ENCODE measurements at places on chromosomes 12 and 14.

DNA sequence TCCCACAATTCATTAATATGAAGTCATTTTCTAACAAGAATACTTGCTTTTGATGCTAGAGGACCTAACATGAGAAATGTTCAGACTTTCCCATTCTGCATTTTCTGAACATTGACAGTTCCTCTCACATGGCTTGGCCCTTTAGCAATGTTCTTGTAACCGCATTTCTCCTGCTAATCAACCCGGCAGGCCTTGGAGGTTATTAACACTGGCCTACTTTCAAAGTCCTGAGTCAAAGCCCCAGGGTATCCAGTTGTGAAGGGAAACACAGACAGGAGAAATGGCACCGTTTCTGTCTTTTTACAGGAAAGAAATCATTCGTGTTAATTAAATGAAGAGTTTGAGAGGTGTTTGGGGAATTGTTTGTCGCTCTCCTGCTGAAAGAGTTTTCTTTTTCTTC lies 446.5 kb upstream of the MIS18BP1 start:
- no peak overlapping the region for H3K27ac ChIP-seq
- H3K4me1 ChIP-seq = no peaks in the 10 kb centered on the region
- no peaks in the 10 kb centered on the region for H3K27me3 ChIP-seq
- H3K36me3 ChIP-seq = no peaks in the 10 kb centered on the region
- no peak for DNase-seq
- H3K4me3 ChIP-seq = no peak overlapping the region

DNA sequence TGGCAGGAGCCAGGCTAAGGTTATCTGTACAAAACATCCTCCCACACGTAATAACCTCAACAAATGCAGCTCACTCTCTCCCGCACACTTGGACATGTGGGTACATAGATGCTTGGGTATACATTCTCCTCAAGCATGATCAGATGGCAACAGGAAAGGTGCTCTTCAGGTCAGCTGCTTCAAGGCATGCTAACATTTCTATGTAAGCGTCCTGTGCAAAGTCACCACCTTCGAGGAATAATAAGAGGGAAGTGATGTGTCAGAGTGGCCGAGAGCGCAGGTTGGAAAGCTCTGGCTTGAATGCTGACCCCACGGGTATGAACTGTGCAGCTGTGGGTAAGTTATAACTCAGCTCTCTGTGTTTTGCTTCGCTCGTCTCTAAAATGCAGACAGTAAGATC lies 24.2 kb upstream of the SLC6A12 start:
- no peak overlapping the region for H3K27ac ChIP-seq
- H3K4me3 ChIP-seq = no peak overlapping the region
- DNase-seq = no peak
- no peaks in the 10 kb centered on the region for H3K27me3 ChIP-seq
- H3K4me1 ChIP-seq = no peaks in the 10 kb centered on the region

- no peaks in the 10 kb centered on the region for H3K36me3 ChIP-seq
- no peak overlapping the region for H3K27ac ChIP-seq
- H3K4me1 ChIP-seq = no peaks in the 10 kb centered on the region
- no peak for DNase-seq
- no peaks in the 10 kb centered on the region for H3K27me3 ChIP-seq
These were observed 316.8 kb downstream of the SNAPC1 start for GRCh38 chr14:62079038-62079437.

- H3K4me3 ChIP-seq = no peak overlapping the region
- H3K27me3 ChIP-seq = no peaks in the 10 kb centered on the region
- H3K27ac ChIP-seq = no peak overlapping the region
- H3K4me1 ChIP-seq = no peaks in the 10 kb centered on the region
These were observed 14.7 kb downstream of the SLC4A8 start for GRCh38 chr12:51439330-51439729.

DNA sequence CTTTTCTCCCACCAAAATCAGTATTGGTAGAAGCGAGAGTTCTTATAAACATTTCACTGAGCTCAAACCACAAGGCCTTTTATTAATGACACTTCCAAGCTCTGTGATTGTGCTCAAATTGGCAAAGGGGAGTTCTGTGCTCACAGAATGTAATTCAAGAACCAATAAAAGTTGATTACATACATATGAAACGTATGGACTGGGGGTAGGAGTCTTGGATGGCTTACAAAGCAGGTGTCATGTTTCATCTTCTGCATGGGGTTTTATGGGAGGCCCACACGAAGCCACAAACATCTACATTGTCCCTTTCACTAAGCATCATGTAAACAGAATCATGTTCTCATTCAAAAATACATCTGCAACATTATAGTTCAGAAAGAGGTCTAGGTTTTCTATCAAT lies 828.3 kb downstream of the VRK1 start:
- H3K36me3 ChIP-seq = no peaks in the 10 kb centered on the region
- no peak for DNase-seq
- no peaks in the 10 kb centered on the region for H3K4me1 ChIP-seq
- H3K27me3 ChIP-seq = no peaks in the 10 kb centered on the region
- H3K27ac ChIP-seq = no peak overlapping the region

DNA sequence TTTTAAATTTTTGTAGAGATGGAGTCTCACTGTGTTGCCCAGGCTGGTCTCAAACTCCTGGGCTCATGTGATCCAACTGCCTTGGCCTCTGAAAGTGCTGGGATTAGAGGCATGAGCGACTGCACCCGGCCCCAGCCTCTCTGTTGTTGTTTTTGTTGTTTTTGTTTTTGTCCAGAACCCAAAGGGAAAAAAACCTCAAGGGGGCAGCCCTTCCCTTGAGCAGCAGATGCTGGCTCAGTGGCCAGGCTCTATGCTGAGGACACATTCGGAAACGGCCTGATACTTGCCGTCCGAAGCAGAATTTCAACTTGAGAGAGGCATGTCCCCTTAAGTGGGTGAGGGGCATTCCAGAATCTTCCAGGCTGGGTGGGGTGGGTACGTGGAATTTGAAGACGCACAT lies 6.7 kb downstream of the MVK start:
- H3K4me3 ChIP-seq = no peak overlapping the region
- no peak overlapping the region for H3K27ac ChIP-seq
- H3K4me1 ChIP-seq = no peaks in the 10 kb centered on the region
- H3K36me3 ChIP-seq = peaks cover 76% of the 10 kb centered on the region
- no peaks in the 10 kb centered on the region for H3K27me3 ChIP-seq

DNA sequence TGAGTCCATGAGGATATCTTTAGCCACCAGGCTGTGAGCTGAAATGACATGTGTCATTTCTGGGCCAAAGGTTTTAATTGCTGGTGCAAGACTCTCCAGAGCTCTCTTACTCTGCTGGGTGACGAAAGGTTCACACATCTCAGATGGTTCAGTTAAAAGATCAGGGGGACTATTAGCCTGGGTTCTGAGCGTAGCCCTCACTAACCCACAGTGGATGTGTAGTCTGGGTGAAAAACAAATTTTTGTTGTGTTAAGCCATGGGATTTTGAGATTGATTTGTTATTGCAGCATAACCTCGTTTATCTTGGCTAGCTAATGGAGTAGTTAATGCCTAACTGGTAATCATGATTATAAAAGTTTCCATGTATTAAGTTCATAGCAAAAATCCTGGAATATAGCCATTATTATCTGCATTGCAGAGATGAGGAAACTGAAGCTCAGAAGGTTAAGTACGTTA lies 251.5 kb downstream of the RMST start:
- H3K27ac ChIP-seq = no peak overlapping the region
- H3K27me3 ChIP-seq = no peaks in the 10 kb centered on the region
- peak; percentile 84 for DNase-seq
- H3K36me3 ChIP-seq = no peaks in the 10 kb centered on the region
- H3K4me1 ChIP-seq = no peaks in the 10 kb centered on the region
- H3K4me3 ChIP-seq = no peak overlapping the region

- peaks cover 14% of the 10 kb centered on the region for H3K4me1 ChIP-seq
- no peak overlapping the region for H3K27ac ChIP-seq
- DNase-seq = peak; percentile 33
- no peaks in the 10 kb centered on the region for H3K36me3 ChIP-seq
- no peaks in the 10 kb centered on the region for H3K27me3 ChIP-seq
- H3K4me3 ChIP-seq = no peak overlapping the region
These were observed 486.2 kb downstream of the DIO2 start for GRCh38 chr14:79724934-79725717.

DNA sequence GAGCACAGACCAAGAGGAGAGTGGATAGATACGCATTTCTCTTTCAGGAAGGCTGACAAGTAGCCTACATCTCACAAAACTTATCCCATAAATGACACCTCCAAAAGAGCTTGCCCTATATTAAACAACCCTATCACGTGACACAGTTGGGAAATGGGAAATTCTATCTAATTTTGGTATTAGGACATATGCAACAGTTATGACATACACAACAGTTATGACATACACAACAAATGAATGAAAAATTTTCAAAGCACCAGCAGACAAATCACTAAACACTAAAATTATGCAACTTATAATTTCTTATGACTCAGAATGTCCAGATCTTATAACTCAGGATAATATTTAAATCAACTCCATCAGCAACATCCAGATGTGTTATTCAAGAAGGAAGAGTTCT lies 54.1 kb downstream of the DUSP16 start:
- H3K27ac ChIP-seq = no peak overlapping the region
- no peak for DNase-seq
- H3K4me1 ChIP-seq = peaks cover 24% of the 10 kb centered on the region

- H3K36me3 ChIP-seq = peaks cover 9% of the 10 kb centered on the region
- H3K27ac ChIP-seq = peak overlapping the region; percentile 69
- H3K4me3 ChIP-seq = no peak overlapping the region
- H3K27me3 ChIP-seq = no peaks in the 10 kb centered on the region
- DNase-seq = peak; percentile 73
- peaks cover 36% of the 10 kb centered on the region for H3K4me1 ChIP-seq
These were observed 64.9 kb downstream of the STXBP6 start for GRCh38 chr14:24984846-24985589.

GRCh38 chr12:56338308-56339157 lies at the start of gene IL23A:
Gene IL23A, plus strand, starts transcription at chr12:56338884. Its CDS starts 161 bp downstream, at chr12:56339045.
- H3K4me3 ChIP-seq = no peak within 1 kb of the TSS
- H3K27me3 ChIP-seq = no peaks in the 10 kb centered on the region
- DNase-seq = peak; percentile 17

DNA sequence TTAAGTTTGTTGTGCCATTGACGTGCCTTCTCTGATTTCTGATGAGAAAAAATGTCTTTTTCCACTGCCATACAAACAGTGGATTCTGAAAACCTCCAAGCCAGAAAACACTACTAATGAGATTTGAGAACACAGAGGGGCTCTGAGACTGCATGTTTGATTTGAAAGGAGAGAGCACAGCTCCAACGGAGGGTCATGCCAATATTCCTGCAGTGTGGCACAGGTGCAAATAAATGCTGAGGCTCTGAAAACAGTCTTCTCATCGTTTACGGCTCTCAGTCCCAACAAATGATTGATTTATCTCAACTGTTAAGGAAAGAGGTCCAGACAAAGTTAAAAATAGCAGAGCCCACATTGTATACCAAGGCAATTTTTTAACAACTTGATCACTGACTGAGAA lies 128.7 kb downstream of the KCNH5 start:
- H3K27me3 ChIP-seq = no peaks in the 10 kb centered on the region
- H3K4me3 ChIP-seq = no peak overlapping the region
- DNase-seq = no peak
- no peaks in the 10 kb centered on the region for H3K36me3 ChIP-seq
- H3K27ac ChIP-seq = no peak overlapping the region

- no peak overlapping the region for H3K27ac ChIP-seq
- no peaks in the 10 kb centered on the region for H3K27me3 ChIP-seq
- H3K4me3 ChIP-seq = no peak overlapping the region
- no peak for DNase-seq
These were observed 15.0 kb upstream of the LTBP2 start for GRCh38 chr14:74627076-74627475.

DNA sequence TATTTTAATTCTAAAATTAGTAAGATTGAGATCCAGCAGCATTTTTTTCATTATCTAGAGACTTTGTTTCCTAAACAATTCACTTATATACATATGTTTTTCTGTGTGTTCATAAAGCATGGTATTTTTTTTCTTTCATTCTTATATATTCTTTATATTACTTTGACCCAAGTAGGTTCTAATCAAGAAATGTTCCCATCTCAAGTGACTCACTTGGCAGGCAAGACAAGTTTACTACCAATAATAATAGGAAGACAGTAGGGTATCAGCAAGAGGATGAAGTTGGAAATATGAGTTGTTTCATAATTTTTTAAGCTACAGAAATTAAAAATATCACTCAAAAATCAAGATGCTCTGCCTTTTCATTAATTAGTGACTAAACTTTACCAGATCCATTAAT lies 613.4 kb upstream of the ATP2B1 start:
- H3K27ac ChIP-seq = no peak overlapping the region
- no peaks in the 10 kb centered on the region for H3K36me3 ChIP-seq
- no peak overlapping the region for H3K4me3 ChIP-seq

- H3K27ac ChIP-seq = no peak overlapping the region
- H3K27me3 ChIP-seq = no peaks in the 10 kb centered on the region
- no peaks in the 10 kb centered on the region for H3K36me3 ChIP-seq
- no peaks in the 10 kb centered on the region for H3K4me1 ChIP-seq
These were observed 178.5 kb upstream of the OR4E1 start for GRCh38 chr14:21852061-21852664.

- no peaks in the 10 kb centered on the region for H3K36me3 ChIP-seq
- no peak overlapping the region for H3K27ac ChIP-seq
- no peak overlapping the region for H3K4me3 ChIP-seq
- no peak for DNase-seq
- H3K4me1 ChIP-seq = no peaks in the 10 kb centered on the region
These were observed 95.0 kb downstream of the LMNTD1 start for GRCh38 chr12:25458047-25458552.

GRCh38 chr12:70049596-70050360 lies 193.5 kb upstream of the CNOT2 start:
- no peak overlapping the region for H3K4me3 ChIP-seq
- H3K27me3 ChIP-seq = no peaks in the 10 kb centered on the region
- peak; percentile 74 for DNase-seq
- H3K4me1 ChIP-seq = peaks cover 22% of the 10 kb centered on the region

DNA sequence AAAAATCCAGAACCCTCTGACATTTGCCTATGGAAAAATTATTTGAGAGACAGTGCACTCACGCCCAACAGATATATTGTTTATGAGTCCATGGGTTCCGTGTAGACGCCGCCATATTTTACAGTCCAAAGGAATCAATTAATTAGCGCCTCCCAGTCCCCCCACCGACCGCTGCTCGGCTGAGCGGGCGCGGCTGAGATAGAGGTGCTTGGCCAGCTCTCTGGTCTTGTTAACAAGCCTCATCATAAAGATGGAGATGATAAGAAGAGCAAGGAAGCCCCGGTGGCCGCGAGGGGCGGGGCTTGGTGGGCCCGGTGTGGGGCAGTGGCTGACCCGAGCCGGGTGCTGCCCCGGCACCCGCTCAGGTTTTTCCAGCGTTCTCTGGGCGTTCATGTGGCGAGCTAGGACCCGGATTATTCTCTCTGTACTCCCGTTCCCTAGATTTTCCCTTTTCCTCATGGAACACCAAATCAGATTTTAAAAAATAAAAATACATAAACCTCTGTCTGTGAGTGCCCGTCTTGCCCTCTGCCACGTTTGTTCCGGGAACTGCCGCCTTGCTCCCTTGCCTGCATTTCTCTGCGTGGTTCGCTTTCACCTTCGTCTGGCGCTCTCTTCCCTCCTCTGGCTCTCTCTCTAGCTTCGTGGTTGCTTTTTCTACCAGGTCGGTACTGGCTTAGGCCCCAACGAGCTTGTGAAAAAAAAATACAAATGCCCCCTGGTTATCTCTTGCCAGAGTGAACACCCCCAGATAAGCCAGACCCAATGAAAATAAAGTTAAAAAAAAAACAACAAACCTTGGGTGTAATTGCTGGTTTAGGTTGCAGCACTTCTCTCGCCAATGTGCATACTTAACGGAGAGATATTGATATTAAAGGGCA lies 9.0 kb downstream of the HOXC12 start:
- no peak for DNase-seq
- H3K4me3 ChIP-seq = no peak overlapping the region
- H3K27ac ChIP-seq = no peak overlapping the region
- peaks cover 7% of the 10 kb centered on the region for H3K4me1 ChIP-seq
- no peaks in the 10 kb centered on the region for H3K36me3 ChIP-seq
- H3K27me3 ChIP-seq = peaks cover 100% of the 10 kb centered on the region

- H3K27ac ChIP-seq = no peak overlapping the region
- no peak for DNase-seq
- peaks cover 71% of the 10 kb centered on the region for H3K36me3 ChIP-seq
- no peak overlapping the region for H3K4me3 ChIP-seq
- H3K27me3 ChIP-seq = no peaks in the 10 kb centered on the region
These were observed 28.3 kb downstream of the P2RX2 start for GRCh38 chr12:132646850-132647249.
